ENCODE measurements at places on chromosomes 3 and 15.

- DNase-seq = no peak
Measured at GRCh38 chr3:66200786-66201185, 20.0 kb upstream of the SLC25A26 start.

DNA sequence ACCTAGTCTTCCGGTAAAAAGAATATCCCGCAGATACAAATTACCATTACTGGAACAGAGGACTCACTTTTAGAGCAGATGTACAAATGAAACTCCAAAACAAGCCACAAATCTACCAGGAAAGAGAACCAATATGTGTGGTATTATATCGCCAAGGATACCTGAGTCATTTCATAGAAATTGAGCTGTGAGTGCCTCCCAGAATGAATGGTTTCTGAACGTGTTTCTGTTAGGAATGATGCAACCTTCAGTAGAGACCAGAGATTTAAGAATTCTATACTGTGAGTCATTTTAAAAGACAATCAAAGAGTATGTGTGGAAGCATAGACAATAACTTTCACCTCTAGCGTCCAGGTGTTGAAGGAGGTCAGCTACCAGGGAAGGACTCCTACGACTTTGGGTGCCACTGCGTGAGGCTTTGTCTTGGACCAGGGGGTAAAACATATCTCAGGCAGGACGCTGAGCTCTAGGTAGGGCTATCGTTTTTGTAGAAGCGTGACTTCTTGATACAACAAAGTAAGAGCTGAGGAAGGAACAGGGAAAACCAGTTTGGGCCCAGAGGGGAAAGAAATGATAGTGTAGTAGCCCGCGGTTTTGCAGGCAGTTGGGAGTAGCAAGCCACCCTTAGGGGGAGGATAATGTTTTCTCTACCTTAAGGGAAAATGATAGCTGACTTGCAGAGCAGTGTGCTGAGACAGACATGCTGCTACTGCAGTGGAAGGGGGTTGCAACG lies 210.4 kb downstream of the TP63 start:
- no peak for DNase-seq

- no peak for DNase-seq
Measured at GRCh38 chr15:55403531-55403930, 4.6 kb downstream of the CCPG1 start.

GRCh38 chr3:25781145-25781757 lies 2.0 kb downstream of the NGLY1 start:
- no peak for DNase-seq

- no peak for DNase-seq
Measured at GRCh38 chr3:81723732-81724313, 37.6 kb downstream of the GBE1 start.

GRCh38 chr3:186259612-186260383 lies 102.2 kb downstream of the DGKG start:
- peak; percentile 49 for DNase-seq

Measured in activated T-helper 9 cell treated with anti-CD3 and anti-CD28 coated beads, Interleukin-2, amount 50 U/mL, for 16 hours (primary cell).